ENCODE measurements at places on chromosomes 5 and 9.

GRCh38 chr9:8268216-8268878, 468.8 kb upstream of the DMAC1 start:
- no peak for DNase-seq

- DNase-seq = no peak
These were observed 46.3 kb upstream of the BARHL1 start for GRCh38 chr9:132536124-132536523.

- DNase-seq = no peak
These were observed 5.5 kb downstream of the CSF2 start for GRCh38 chr5:132079081-132079480.

GRCh38 chr5:133391354-133392136, 220.8 kb downstream of the FSTL4 start:
- no peak for DNase-seq

GRCh38 chr5:3336666-3337065, 259.0 kb upstream of the IRX1 start:
- DNase-seq = no peak

DNA sequence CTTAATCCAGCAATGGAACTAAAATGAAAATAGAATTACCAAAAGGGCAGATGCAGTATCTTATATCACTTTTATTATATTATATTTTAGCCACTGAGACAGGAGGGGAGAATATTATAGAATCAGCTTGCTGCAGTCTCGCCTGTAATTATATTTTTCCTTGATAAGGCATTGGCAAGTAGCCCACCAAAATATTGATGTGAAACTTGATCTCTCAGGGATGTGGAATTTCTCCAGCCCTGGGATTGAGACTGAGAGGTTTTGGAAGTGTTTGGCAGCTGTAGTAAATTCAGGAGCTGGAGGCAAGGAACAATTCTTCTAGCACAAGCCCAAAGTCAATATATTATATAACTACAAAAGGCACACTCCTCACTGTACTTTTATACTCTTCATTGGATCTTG, 142.1 kb upstream of the ADAMTSL1 start:
- no peak for DNase-seq

DNA sequence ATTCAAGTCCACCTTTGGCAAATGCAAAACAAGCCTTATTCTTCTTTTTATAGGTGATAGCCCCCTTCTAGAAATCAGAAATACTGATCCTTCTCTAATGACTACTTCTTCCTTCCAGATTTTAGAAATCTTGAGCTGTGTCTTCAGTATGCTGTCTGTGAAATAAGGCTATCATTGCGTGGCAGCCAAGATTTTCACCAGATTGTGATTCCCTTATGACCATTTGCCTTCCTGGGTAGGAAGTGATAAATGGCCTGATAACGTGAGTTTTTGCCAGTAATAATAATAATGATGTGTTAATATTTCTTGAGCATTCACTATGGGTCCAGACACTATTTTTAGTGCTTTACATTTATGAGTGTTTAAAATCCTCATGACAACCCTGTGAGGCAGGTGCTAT, 80.9 kb downstream of the PIP5K1B start:
- DNase-seq = no peak

DNA sequence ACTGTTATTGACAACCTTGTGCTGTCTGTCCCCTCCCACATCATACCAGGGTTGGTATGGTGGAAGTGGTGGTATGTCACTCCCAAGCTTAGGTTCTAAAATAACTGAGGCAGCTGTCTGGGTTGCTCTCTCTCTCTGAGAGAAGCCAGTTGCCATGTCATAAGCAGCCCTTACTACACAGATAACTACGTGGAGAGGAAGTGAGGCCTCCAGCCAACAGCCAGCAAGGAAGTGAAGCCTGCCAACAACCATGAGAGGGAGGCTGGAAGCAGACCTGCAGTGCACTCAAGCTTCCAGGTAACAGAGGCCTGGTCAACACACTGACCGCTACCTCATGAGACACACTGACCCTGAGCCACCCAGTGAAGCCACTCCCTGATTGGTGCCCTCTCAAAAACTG, 18.6 kb downstream of the CTNNAL1 start:
- no peak for DNase-seq

- no peak for DNase-seq
These were observed 9.8 kb upstream of the GLE1 start for GRCh38 chr9:128494746-128495129.

- DNase-seq = no peak
These were observed 211.4 kb downstream of the HCN1 start for GRCh38 chr5:45484781-45485180.

GRCh38 chr9:128911529-128912035, 9.2 kb upstream of the PHYHD1 start:
- DNase-seq = no peak

DNA sequence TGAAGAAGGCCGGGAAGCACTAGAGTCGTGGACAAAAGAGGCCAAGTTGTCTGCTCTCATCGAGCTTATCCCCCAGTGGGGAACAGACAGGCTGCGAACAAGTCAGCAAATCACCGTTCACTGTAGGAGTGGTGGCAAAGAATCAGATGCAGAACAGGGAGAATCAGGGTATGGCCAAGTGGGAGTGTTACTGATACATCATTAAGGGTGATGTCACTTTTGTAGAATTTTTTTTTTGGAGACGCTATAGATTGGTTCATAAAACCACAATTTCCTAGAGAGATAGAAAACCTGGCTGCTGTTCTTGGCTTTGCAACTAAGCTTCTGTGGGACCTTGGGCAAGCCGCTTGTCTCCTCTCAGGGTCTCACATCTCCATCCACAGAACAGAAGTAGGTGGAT, 21.3 kb downstream of the SPRY4 start:
- no peak for DNase-seq

DNA sequence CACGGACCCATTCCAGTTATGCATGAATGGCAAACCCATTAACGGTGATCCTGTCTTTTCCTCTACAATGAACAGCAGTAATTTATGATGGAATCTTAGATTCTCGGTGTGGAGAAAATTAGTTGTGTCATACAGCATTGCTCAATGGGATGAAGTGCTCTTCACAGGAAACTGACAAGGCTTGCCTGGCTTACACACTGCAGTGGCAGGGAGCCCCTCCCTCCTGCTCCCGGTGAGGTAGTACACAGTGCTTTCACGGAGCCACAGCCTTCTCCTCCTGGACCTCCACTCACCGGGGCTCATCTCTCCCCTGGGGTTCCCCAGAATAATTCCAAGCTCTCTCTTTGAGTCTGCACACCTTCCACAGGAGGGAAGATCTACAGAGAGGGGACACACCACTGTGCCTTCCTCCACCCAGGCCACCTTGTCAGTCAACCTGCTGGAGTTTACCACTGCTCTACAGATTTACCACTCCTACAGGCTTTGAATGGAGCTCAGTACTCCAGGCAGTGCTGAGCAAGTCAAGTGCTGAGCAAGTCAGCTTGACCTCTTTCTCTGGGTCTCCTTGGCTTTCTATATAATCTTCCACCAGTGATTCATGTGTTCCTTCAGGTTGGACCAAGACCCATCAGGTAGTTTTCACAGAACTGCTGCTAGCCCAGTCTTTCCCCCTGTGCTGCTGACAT, 59.1 kb upstream of the TBC1D2 start:
- DNase-seq = no peak

GRCh38 chr9:114178756-114179450, 23.6 kb downstream of the COL27A1 start:
- no peak for DNase-seq

DNA sequence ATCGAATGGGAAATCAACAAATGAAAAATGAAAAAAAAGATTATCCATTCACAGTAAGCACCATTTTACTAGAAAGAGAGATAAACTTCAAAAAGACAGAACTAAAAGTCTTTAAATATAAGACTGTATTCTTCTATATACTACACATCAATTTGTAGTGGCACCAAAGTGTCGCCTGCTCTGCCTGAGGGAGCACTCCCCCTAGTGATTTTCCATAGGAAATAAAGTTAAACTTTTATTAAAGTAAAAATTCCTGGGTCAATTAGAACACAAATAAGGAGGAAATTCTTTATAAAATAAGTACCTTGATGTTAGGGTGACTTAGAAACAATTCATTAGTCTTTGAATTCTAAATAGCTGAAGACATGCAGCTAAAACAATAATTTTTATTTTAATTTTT, 9.7 kb downstream of the RAD1 start:
- DNase-seq = no peak

DNA sequence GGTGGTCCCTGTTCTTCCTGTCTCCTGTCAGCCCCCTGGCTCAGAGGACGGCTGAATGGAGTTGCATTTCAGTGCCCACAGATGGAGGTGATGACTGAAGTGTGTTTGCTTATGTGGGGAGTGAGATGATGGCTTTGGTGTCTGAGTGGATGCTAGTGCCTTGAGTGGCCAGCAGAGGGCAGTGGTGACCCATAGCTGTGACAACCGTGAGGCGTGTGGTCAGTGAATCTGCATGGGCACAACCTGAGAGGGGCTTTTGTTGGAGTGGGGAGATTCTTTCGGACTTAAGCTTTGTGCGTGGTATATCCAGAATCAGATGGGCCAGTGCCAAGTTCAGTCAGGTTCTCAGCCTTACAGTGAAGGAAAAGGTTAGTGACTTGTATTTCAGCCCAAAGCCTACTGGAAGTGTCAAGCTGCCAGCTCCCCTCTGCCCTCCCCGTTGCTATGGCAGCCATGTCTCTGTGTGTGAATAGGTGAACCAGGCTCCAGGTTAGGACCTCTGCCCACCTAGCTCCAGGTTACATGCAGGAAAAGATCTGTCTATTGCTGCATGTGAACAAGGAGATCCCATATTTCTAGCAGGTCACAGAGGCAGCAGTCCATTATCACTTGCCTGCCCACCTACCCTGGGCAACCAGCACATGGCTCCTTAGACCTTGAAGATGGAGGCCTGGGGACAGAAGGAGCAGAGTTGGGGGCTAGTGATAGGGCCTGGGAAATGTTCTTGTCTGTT, 14.7 kb upstream of the CXXC5 start:
- peak; percentile 50 for DNase-seq

GRCh38 chr9:18137815-18138214, 336.1 kb upstream of the ADAMTSL1 start:
- DNase-seq = no peak

- no peak for DNase-seq
These were observed 4.0 kb upstream of the RHOBTB3 start for GRCh38 chr5:95726811-95727763.

GRCh38 chr5:152503206-152503605, 98.1 kb upstream of the NMUR2 start:
- DNase-seq = no peak

DNA sequence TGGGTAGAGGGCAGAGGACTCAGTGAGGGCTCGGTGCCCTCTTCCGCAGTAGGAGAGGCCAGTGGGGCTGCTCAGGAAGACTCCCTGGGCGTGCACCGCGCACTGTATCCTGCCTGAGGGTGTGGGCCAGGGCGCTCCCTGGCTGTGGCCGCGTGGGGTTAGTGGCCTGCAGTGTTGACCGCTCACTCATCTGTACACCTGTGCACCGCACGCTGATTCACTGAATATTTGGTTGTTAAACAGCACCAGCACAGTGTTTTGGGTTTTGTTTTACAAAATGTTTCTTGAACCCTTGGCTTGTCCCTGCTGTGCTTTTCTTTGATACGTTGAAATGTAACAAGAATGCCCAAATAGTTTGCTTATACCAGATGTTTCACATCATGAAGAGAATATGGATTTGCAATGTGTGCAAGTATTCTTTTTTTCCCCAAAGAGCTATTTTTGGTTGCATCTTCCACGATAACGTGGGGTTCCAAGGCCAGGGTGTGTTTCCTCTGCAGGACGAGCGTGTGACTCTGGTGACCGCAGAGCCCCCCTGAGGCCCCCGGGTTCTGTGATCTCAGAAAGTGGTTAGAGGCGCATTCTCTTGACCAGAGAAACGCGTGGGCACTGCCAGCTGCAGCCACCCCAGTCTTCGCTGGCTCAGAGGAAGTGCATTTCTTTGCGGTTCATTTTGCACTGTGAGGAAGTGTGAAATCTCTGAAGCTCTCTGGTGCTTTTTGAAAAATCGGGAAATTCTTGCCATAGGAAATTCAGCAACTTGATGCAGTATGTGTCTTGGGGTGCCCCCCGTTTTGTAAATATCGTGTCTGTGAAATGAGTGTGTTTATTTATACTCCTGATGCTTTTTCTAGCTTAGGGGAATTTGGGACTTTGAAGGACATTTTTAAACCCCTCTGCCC, 46.9 kb downstream of the AHRR start:
- DNase-seq = no peak

- no peak for DNase-seq
These were observed 80.1 kb downstream of the TRIM32 start for GRCh38 chr9:116767219-116767618.

DNA sequence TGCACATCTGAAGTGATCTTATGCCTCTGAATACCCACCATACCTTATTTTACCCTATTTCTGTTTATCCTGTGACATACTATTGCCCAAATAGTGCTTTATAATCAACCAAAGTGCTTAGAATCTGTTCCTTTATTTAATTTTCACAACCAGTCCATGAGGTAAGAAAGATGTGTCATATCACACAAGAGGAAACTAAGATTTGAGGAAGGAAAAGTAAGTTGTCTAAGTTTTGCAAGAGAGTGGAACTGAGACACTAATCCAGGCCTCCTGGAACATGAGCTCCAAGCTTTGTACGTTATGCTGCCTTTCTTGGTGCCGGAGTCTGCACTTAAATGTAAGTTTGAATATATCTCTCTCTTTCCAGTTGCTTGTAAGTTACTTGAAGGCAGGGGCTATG, 17.2 kb downstream of the KDM3B start:
- no peak for DNase-seq

DNA sequence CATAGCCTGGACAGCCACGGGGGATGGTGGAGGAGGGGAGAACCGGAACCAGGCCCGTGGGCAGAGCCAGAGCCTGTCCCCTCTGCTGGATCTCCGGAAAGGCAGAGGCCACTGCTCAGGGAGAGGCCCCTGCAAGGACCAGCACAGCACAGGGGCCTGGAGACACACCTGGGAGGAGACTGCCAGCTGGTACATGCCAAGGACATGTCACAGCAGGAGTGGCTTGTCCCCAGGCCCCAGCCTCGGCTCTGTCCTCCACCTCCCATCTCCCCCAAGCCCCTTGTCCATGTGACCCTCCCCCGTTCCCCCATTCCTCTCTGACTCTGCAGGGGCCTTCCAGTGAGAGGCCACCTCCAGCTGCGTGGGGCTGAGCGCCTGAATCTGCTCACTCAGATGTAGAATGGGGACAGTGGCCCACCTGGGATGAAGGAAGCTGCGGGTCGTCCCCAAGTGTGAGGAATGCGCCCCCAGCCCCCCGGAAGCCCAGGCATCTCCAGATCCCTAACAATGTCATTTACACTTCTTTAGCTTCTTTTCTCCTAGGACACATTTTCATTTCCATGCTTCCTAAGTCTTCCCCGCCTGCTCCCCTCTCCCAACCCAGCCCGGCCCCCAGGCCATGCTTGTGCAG, 349.6 kb upstream of the IRX2 start:
- DNase-seq = no peak

- no peak for DNase-seq
These were observed 43.2 kb upstream of the UGCG start for GRCh38 chr9:111853450-111853827.

- no peak for DNase-seq
These were observed 268.8 kb downstream of the MLLT3 start for GRCh38 chr9:20353524-20353923.

All from activated CD4-positive, alpha-beta T cell treated with anti-CD3 and anti-CD28 coated beads for 24 hours (primary cell).